Islet precursor cell (in vitro differentiated cells): ENCODE measurements at places on chromosomes 5 and 9.

GRCh38 chr5:44707721-44708120, 101.0 kb upstream of the MRPS30 start:
- DNase-seq, result no peak

DNA sequence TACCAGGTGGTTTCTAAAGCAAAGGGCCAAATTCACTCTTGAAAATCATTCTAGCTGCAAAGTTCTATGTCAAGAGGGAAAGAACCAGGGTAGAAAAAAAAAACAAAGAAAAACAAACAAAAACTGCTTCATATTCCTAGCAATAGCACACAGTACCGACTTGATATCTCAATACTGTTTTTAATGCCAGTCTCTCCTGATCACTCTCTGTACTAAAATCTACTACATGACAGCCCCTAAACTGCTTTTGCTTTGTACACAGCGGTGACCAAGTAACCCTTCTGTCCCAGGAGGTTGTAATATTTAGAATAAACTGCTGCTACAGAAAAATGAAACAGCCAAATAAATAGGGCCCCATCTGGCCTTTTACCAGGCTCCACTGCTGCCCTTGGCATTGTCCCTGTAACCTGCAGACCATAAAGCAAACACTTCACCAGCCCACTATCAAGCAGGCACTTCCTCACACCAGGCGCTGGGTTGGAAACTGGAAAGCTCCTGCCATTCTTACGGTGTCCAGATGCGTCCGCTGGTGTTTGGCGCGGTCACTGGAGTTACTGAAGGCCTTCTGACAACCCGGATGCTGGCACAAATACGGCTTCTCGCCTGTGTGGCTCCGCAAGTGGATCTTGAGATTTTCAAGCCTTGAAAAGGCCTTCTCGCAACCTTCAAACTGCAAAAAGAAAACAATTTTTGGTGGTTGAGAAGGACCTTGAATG, 363.2 kb downstream of the GLIS3 start:
- DNase-seq, result no peak

GRCh38 chr9:112900488-112900887, 9.8 kb upstream of the SLC46A2 start:
- DNase-seq, result no peak

- DNase-seq, result peak; percentile 51
Observed at GRCh38 chr9:97564291-97565175, 63.1 kb downstream of the TMOD1 start.

GRCh38 chr5:83066548-83067110, 10.6 kb downstream of the TMEM167A start:
- DNase-seq, result no peak

GRCh38 chr5:61617995-61618525, 286.0 kb downstream of the ZSWIM6 start:
- no peak for DNase-seq

GRCh38 chr9:136488247-136489214, 5.7 kb upstream of the SEC16A start:
- peak; percentile 81 for DNase-seq

DNA sequence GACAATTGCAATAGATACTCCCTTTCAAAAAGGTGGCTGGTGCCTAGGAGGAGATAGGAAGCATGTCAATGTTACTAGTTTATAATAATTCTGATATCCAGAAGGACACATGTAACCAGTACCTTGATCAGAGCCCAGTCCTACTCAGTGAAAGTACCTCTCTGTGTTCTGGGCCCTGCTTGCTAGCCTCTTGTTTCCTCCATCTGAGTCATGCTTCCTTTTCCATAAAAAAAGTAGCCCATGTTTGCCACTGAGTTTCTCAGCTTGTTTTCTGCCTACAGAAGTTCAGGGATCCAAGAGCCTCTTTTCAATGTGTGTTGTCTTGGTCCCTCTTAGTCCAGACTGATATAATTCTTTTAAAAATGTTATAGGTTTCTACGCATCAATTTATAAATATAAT, 149.0 kb downstream of the SSBP2 start:
- no peak for DNase-seq

DNA sequence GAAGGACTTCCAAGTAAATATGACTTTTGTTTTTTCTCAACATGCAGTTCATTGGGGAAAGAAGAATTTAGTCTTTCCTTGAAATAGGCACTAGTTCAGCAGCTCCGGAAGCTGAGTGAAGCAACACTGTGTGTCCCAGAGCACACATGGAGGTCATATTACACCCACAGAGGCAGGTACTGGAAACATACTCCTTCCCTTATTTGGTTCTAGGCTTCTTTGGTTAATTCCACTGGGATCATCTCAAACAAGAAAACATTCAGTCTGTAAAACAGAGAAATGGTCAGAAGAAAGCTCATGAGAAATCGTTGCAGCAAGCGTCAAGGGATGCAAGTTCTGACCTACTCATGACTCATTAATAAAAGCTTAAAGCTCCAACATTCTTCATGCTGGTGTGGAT, 175.1 kb upstream of the PCSK5 start:
- DNase-seq, result no peak

- DNase-seq, result peak; percentile 97
Observed at GRCh38 chr9:127450830-127451607, at the start of the genes LRSAM1 and RPL12. TSS of gene LRSAM1 (plus strand) at chr9:127451510. CDS start at chr9:127454528, 3,018 bp downstream. TSS of gene RPL12 (minus strand) at chr9:127451406. CDS start at chr9:127451317, 89 bp downstream.
